ENCODE measurements at places on chromosomes 3 and 15.

DNA sequence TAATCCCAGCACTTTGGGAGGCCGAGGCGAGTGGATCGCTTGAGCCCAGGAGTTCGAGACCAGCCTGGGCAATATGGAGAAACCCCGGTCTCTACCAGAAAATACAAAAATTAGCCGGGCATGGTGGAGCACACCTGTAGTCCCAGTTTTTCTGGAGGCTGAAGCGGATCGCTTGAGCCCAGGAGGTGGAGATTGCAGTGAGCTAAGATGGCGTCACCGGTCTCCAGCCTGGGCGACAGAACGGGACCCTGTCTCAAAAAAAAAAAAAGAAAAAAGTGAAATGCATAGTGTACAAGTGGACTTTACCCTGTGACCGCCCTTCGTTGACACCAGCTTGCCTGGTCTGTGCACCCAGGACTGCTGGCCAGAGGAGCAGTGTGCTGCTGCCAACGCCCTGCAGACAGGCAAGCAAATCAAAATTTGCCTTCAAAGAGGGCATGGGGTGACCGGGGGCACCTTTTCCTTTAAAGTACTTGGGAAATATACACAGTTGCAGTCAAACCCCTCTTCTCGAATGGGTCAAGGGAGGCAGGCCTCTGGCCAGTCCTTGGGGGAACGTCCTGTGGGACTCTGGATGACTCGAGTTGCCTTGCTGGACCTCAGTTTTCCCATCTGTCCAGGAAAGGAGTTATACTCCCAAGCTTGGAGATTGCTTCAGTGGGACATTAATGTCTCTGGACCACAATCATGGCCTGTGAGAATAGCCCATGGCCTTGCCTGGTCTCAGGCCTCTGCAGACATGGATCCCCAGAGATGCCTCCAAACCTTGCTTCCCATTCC, 1.0 kb downstream of the XYLB start:
- no peak for DNase-seq

DNA sequence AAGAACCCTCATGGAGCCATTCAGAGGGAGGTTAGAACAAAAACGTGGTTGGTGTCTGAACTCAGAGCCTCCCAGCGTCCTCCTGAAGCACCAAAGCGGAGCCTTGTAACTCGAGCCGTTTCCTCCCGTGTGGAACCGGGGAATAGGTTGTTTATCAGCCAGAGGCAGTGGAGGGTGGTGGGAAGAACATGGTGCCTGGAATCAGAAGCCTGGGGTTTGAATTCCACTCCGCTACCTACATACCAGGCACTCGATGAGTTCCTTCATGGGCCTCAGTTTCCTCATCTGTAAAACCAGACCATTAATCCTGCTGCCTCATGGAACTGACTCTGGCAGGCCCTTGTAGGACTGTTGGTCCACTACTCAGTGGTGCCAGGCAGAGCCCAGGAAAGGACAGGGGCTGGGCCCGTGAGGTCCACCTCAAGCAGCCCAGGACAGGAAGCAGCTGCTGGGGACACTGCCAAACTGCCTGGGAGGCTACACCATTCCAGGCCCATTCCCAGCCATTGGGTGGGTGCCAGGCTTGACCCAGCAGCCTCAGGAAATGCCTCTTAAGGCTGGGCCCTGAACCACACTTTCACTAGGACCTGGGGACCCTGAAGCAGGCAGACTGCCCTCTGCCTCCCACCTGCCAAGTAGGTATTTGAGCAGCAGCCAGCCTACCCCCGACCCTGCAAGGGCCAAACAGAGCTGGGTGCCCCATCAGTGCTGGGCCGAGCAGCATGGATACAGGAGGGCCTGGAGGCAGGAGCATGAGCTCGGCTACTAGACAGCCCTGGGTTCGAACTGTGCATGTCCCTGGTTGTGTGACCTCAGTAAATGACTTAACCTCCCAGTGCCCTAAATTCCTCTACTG, 33.4 kb downstream of the PRKCD start:
- DNase-seq: no peak

DNA sequence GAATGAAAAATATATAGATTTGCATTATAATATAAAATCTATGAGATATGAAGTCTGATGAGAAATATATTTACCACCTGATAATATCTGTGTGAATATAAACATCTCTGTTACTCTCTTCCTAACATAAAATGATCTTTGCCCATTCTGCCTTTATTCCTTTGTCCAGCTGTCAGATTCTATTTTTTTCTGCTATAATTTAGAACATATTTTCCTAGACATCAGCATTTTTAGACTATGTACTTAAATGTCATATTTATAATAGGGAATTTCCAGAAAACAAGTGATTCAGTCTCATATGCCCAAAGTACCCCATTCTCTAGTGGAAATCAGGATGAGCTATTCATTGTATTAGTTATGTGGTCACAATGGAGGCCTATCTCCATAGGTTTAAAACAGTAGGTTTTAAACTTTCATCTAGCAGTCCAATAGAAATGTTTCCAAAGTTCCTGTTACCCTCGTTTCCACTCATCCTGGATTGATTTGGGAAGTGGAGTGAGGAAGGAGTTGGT, 83.3 kb downstream of the FILIP1L start:
- no peak for DNase-seq

DNA sequence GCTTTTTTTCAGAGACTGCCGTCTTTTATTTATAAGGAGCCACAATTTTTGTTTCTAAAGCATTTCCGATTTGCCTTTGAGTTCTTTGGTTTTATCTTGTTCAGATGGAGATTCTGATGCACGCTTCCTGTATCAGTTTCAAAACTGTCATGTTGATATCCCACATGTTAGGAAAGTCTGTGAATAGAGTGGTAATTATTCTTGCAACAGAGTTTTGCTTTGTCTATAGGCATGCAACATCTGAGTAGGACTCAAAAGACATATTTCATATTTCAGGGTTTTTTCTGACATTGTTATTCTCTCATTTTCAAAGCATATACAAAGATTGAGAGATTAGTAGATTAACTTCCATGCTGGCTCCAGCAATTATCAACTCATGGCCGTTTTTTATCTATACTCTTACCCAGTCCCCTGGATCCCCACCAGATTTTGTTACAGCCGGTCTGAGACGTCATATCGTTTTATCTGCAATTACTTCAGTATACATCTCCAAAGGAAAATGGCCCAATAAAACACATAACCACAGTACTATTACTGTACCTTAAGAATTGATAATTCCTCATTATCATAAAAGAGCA, 22.4 kb downstream of the PAQR5 start:
- no peak for DNase-seq

- no peak for DNase-seq
Measured at GRCh38 chr3:23659274-23659673, 146.5 kb upstream of the UBE2E1 start.

DNA sequence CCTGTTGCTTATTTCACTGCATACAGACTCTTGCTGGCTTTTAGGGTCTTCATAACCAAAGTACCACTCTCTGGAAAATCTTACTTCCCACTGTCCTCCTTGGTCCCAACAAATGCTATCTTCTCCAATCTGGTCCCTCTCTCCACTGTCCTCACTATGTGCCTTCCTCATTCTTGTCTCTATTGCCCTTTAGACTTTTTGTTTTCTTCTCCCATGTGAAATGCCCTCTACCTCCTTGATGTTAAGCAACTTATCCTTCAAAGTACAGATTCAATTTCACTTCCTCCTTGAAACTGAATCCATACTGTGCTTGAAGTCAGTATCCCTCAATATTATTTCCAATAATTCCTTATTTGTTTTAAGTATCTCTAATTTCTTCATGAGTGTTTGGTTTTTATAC, 60.8 kb downstream of the CGGBP1 start:
- DNase-seq: no peak

GRCh38 chr15:83747050-83747717, 93.3 kb downstream of the ADAMTSL3 start:
- DNase-seq: no peak

DNA sequence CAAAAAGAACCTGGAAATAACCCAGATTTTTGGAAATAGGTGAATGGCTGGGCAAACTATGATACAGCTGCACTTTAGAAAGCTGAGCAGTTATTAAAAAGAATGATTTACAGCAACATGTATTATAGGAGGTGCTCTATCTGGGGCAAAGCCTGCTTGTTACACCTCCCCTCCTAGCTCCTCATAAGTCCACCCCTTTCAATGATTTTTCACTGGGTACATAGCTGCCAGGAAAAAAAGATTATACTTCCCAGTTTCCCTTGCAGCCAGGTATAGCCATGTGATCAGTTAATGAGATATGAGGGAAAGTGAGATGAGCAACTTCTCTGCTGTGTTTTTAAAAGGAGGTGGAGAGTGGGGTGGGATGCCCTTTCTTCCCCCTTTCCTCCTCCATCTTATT, 97.7 kb downstream of the CHST2 start:
- DNase-seq: no peak

GRCh38 chr3:177792311-177793030, 595.2 kb upstream of the TBL1XR1 start:
- no peak for DNase-seq

GRCh38 chr3:156594219-156594683, 39.3 kb upstream of the SSR3 start:
- DNase-seq: no peak

DNA sequence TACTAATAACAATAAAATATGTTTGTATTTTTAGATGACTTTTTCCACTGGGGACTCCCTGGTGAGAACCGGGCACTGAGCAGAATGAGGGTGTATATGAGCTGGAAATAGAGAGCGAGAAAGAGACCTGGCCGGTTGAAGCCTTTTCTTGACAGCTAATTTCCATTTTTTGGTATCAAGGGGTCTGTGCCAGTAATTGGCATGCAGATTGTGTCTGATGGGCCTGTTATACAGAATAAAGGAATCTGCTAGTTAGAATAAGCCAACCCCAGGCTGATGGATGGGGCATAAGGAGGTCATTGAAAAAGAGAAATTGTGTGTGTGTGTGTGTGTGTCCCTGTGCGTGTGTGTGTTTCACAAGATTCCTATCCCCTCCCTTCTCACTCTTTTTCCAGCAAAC, 83.9 kb downstream of the IL20RB start:
- no peak for DNase-seq

DNA sequence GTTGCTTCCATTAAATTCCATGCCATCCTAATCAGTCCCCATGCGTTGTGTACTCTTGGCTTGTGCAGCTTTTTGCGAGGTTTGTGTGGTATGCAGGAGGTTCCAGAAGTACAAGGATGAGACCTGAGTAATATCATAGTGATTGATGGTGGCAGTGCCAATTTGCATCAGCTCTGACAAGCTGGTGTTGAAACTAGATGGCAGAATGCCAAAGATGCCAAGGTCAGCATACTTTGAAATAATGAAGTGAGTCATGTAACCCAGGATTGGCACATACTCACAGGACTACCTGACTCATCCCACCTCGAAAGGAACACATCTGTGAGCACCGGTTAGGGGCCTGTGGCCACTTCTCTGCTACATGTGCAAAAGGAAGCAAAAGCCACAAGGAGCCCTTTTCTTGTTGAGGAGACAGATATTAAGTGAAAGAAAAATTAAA, 14.3 kb downstream of the KAT2B start:
- DNase-seq: no peak

- DNase-seq: no peak
Measured at GRCh38 chr3:9688961-9689360, 14.7 kb upstream of the CPNE9 start.

DNA sequence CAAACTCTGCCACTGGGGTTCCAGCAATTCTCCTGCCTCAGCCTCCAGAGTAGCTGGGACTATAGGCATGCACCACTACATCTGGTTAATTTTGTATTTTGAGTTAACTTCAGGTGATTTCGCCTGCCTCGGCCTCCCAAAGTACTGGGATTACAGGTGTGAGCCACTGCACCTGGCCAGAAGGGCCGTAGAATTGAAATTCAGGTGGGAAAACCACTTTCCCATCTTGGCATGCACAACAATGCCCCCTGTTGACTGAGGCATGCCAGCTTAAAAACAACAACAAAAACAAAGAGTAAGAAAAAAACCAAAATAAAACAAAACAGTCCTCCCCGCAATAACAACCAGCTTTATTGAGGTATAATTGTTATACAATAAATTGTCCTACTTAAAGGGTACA, 32.6 kb upstream of the RAB11A start:
- no peak for DNase-seq

GRCh38 chr3:140467104-140467577, 210.7 kb upstream of the TRIM42 start:
- no peak for DNase-seq

GRCh38 chr3:52682016-52682415, 3.7 kb downstream of the PBRM1 start:
- DNase-seq: no peak

- no peak for DNase-seq
Measured at GRCh38 chr3:177186306-177186705, 11.0 kb downstream of the TBL1XR1 start.

- no peak for DNase-seq
Measured at GRCh38 chr3:127106456-127106855, 86.5 kb upstream of the PRR23E start.

DNA sequence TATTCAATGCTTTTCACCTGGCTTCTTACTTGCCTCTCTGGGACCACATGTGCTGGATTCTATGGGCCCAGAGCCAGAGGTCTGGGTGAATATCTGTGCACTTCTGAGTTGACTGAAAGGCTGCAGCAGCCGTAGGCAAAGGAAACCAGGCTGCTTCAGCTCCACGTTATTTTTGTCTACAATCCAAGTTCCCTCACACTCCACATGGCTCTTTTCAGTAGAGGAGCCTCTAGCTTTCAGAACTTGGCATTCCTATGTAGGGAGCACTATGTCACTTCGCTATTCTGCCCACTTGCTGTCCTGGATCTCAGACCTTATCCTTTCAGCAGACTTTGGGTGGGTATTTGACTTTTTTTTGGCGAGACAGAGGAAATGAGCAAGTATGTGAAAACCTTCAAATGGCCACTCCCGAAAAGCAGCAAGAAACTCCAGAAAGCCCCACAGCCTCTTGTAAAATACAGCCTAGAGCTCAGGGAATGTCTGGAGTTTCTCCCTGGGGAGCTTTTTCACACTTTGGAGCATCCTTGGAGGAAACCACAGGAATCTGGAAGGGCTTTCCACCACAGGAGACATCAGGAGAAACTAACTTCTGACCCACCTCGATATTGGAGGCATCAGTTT, 80.9 kb downstream of the DUT start:
- DNase-seq: no peak

DNA sequence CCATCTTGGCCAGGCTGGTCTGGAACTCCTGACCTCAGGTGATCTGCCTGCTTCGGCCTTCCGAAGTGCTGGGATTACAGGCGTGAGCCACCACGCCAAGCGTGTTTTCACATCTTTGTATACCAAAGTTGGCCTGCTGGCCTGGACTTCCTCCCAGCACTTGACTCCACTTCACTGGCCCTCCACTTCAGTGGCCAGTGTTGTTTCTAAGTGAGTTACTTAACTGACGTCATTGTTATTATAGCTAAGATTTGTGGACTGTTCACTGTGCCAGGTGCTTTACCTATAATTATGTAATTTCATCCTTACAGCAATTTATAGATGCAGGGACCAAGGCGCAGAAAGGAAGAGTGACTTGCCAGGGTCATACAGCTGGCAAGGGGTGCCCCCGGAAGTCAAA, 52.0 kb downstream of the HRH1 start:
- no peak for DNase-seq

GRCh38 chr3:37093481-37093880, 80.9 kb downstream of the LRRFIP2 start:
- DNase-seq: no peak

DNA sequence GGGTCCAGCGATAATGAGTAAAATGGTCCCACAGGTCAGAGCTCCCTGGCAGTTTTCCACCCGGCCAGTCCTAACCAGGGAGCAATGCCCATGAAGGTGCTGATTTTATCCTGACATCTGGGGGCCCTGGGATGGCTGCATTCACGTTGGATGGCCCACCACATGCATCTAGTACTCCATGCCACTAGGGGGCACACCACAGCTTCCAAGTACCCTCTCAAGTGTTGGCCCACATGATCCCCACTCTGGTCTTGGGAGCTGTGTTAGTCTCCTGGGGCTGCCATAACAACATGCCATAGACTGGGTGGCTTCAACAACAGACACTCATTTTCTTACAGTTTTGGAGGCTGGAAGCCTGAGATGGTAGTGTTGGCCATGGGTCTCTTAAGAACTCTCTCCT, 225.5 kb downstream of the SLCO3A1 start:
- no peak for DNase-seq
